Stimulated activated CD4-positive, alpha-beta T cell treated with anti-CD3 and anti-CD28 coated beads, TNF-alpha, amount 100 ng/mL, for 24 hours (primary cell): ENCODE measurements at places on chromosomes 2 and 18.
A peak's percentile ranks its signal among the peaks of the same experiment; 100 is the strongest.

DNA sequence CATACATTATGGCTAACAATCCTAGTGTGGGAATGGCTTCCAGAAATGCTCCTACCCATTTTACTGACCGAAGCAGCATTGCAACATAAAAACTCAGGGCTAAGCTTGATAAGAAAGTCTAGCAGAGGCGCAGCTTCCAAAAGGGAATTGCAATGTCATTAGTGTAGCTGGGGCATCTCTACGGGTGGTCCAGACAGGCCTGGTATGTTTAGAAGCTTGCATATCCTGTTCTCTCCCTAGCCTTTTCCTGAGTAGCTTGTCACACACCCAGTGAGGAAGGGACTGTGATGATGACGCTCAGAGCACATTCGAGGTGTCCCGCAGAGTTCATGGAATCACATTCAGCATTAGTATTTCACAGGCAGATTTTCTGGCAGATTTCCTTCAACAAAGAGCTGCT is 38.0 kb upstream of the COL5A2 start:
- no peak for DNase-seq

DNA sequence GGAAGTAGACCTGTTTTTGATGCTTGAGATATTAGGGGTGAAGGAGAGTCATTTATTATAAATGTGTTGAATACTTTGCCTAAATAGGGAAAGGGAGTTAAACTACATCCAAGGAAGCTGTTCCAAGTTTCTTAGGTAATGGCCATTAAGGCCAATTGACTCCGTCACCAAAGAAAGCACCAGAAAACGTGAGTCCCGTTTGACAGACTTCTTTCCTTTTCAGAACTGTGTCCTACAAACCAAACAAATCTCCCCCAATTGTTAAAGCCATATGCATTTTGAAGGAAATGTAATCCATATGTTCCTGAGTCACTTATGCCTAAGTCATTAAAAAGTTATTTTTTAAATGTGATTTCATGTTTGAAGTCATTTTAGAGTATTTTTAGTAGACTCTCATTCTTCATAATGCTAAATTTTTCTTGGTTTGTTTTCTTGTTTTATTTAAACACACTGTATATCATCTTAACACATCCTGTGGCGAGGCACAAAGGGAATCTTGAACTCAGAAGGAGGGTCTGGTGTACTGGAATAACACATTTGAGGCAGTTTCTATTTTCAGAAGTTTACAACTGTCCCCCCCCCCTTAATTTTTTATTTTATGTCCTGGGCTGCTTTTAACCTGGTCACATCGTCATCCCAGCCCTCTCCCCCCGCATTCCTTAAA is 133.7 kb downstream of the RHBDD1 start:
- DNase-seq: no peak

- peak; percentile 65 for DNase-seq
Measured at GRCh38 chr2:231530099-231531011, at the start of gene NMUR1. Gene NMUR1 (minus strand): TSS chr2:231530445. CDS start chr2:231530361, 84 bp downstream.

DNA sequence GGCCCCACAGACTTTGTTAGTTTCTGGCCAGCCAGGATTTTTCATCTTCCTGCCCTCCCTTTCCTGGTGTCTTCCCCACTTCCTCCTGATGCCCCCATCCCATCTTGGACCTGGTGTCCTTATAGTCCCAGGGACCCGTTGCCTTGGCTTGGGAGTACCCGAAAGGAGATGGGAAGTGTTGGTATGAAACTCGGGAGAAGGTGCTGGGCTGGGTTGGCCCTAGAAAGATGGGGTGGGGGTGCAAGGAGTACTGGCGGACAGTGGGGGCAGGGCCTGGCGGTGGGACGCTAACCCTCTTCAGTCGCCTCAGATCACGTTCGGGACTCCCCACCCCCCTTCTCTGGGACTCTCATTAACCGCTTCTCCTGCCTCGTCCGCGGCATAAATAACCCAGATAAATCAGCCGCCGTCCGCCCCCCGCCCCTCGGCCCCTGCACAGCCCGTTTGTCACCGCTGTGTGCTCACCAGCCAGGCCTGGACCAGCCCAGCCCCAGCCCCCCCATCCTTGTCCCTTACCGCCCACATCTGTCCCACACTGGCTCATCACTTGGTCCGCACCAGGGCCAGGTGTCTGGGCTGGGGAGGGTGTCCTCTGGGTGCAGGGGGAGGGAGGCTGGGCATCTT is 3.7 kb upstream of the ASIC4 start:
- no peak for DNase-seq

GRCh38 chr2:126720638-126721037 is 64.7 kb downstream of the GYPC start:
- DNase-seq: no peak

DNA sequence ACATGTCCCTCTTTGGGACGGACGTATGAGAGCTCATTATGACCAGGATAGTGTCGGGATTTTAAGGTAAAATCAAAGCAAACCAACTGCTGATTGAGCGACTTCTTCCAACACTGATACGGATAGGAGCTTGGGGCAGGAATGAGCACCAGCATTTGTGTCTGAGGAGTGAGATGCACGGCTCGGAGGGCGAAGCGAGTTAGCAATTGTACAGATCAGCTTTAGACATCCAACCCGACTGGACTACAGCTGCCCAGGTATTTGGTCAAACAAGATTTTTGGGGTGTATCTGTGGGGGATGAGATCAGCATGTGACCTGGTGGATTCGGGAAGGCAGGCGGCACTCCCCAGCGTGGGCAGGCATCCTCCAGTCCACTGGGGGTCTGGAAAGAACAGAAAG is 76.1 kb downstream of the NDUFA10 start:
- no peak for DNase-seq

GRCh38 chr2:7672685-7673071 is 755.5 kb downstream of the RNF144A start:
- DNase-seq: no peak

GRCh38 chr2:213199871-213200270 is 48.5 kb upstream of the IKZF2 start:
- DNase-seq: no peak

DNA sequence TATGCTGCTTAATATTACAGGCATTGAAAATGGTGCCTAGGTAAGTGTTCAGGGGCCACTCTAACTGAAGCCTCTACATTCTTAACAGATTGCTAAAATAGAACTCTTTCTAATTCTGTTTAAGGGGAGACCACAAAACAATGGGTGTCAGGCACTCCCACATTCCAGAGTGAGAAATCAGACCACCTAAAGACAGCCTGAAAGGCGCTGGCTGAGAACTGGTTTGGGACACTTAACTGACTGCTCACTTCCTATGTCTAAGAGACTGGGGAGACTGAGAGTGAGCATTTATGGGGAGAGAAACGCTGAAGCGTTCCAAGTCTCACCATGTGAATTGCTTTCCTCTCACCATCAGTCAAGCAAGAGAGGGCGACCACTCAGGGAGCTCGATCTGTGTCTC is 108.8 kb upstream of the ITGB6 start:
- DNase-seq: no peak
